ENCODE measurements at places on chromosomes 1 and 21.

GRCh38 chr1:181632492-181632891, 149.2 kb downstream of the CACNA1E start:
- DNase-seq, result no peak

DNA sequence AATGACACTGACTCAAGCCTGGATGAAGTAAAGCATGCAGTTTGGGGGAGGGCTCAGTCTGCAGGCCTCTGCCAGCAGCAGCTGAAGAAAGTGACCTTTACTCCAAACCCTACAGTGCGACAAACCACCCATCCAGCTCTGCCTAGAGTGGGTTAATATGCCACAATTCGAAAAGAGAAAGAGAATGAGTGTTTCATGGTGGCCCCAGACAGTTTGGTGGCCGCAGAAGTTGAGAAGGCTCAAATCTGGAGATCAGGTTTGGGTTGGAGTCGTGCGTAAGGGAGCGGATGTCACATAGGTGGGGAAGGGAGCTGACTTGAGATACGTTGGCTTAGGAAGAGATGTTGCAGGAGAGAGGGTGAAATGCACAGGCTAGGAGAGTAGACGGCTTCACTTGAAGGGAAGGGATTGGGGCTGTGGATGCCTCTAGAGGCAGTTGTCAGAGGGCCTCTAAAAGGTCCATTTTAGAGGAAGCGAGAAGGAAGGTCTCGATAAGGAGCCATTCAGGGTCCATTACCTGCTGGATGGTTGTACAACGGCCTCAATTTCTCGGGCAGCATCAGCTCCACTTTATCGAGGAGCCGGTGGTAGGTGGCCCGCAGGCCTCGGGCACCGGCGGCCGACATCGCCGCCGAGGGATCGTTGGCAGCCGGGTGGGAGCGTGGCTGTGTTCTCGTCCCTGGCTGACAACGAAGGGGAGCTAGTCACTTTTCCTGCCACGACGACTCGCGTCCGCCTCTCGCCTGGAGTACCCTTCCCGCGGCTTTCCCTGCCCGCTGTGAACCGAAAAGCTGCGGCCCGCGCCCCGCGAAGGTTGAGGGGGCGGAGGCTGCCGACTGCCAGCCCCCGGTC, 1.0 kb upstream of the DCAF6 start:
- DNase-seq, result peak; percentile 6

DNA sequence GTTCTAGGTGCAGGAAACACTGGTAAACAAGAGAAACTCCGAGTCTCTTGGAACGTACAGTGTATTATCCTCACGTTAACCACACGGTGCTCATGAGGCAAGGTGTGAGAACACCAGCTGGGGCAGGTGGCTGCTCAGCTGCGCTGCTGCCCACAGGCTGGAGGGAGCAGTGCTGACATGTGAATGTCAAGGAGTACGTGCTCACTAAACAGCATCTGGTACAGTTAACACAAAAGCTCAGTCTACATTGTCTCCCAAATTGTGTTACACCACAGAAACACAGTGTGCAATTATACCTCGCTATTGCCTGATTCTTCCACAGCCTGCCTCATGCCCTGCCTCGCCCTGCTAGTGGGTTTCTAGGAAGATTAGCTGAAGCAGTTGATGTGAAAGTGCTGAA, 138.4 kb downstream of the GLIS1 start:
- DNase-seq, result no peak

GRCh38 chr1:234987415-234988154, 141.1 kb downstream of the TOMM20 start:
- no peak for DNase-seq

DNA sequence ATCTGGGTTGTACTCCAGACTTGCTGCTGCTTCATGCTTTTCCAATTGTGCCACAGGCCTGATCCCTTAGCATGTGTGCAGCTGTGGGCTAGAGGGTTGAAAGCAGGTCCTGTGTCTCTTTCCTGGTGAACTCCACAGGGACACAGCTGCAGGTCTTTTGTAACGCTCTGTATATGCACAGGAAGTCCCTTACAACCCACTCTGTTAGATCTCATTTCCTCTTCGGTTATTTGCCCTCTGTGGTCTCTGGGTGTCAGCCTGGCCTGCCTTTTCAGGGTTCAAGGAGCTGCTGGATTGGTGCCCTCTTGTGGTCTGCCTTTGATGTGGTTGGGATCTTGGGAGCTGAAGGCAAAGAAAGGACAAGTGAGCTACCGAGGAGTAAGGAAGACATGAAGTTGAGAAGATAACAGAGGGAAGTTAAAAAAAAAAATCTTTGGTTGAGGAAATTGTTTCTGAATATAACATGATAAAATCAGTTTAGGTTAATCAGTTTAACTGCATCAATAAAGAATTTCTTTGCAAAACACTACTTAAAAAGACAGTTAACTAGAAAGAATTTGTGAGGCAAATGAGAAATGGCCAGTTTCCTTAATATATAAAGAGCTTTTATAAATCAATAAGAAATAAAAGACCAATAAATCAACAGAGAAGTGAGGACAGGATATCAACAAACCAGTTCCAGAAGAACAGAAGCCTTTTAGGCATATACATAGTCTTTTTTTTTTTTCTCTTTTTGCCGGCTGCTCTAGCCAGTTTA, 44.1 kb downstream of the UCK2 start:
- DNase-seq, result peak; percentile 7

GRCh38 chr21:40620386-40621145, 226.4 kb downstream of the DSCAM start:
- no peak for DNase-seq

DNA sequence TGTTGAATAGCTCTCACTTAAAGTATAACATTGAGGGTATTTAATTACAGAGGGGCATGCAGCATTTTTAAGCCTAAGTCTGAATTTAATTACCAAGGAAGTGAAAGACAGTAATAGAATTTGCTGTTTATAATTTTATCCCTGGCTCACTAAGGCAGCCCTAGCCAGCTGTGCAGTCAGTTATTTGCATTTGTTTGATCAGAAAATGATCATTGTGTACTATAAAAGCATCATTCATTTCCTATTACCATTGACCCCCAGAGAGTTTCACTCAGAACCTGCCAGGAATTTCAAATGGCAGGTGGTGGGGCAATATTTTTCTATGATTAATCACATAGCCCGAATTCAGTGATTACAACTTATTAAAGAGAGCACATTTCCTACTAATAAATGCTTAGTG, 277.1 kb upstream of the KAZN start:
- DNase-seq, result no peak

DNA sequence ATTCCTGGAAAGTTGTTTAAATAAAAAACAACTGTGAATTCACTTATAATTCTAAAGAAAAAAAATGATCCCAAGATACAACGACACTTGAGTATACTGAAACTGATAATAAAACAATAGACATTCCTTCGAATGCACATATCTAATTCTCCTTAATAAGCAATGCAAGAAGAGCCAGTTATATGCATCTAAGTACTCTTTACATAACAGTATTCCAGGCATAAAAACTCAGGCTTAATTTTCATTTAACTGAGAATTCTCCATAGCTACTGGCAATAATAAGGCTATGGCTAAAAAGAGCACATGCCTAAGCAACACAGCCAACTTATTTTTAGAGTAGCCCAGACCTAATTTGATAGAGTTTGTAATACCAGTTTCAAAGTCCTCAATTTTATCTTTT, 31.2 kb downstream of the SASS6 start:
- DNase-seq, result no peak

GRCh38 chr1:41547336-41547735, 62.9 kb upstream of the EDN2 start:
- DNase-seq, result no peak
